ENCODE measurements at places on chromosomes 1 and 21.

DNA sequence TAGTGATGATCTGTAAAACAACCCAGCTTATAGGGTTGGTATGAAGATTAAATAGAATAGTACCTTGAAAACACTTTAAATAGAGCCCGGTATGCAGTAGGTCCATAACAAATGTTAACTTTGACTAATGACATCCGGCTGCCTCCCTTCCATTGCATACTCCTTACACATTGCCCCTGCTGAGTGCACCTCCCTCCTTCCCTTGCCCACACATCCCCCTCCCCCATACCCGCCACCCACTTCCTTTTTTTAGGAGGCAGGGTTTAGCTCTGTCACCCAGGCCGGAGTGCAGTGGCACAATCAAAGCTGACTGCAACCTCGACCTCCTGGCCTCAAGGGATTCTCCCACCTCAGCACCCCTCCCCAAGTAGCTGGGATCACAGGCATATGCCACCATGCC, 24.4 kb upstream of the ZC3H12A start:
- DNase-seq: no peak

GRCh38 chr1:234725177-234726132, 115.5 kb upstream of the IRF2BP2 start:
- no peak for DNase-seq

GRCh38 chr1:213268221-213268620, 217.2 kb downstream of the RPS6KC1 start:
- no peak for DNase-seq

- no peak for DNase-seq
Measured at GRCh38 chr21:36704281-36704957, 5.5 kb downstream of the SIM2 start.

DNA sequence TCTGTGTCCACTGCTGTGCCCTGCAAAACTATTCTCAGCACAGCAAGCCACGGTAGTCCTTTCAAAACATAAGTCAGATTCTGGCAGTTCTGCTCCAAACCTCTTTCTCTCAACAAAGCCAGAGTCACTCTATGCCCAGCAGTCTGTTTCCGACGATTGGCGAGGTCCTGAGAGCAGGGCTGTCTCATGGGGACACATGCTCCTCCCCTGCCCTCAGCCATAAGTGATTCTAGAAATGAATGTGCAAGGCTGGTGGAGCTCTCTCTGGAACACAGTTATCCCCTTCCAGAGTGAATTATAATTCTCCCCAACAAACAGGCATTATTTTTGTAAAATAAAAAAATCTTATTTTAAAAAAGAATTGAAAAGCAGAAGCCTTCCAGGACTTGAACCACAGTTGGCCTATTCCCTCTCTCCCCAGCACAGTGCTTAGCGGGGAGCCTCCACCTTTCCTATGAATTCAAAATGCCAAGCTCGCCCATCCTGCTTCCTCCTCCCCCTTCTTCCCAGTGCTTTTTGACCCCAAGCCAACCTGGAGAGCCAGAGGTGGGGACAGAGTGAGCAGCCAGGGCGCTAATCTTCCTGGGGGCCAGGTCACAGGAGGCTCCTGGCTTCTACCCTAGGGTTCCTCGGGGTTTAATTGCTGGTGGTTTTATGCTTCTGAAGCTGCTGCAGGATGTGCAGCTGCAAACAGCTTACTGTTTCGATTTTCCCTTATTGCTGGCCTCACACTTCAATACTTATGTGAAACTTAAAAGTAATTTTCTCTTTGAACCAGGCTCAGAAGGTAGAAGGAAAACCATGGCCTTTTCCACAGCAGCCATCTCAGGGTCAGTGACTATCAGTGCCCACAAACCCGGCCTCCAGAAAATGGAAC, 41.1 kb downstream of the KCNJ6 start:
- DNase-seq: no peak

GRCh38 chr1:56758135-56758534, 61.1 kb downstream of the FYB2 start:
- no peak for DNase-seq

DNA sequence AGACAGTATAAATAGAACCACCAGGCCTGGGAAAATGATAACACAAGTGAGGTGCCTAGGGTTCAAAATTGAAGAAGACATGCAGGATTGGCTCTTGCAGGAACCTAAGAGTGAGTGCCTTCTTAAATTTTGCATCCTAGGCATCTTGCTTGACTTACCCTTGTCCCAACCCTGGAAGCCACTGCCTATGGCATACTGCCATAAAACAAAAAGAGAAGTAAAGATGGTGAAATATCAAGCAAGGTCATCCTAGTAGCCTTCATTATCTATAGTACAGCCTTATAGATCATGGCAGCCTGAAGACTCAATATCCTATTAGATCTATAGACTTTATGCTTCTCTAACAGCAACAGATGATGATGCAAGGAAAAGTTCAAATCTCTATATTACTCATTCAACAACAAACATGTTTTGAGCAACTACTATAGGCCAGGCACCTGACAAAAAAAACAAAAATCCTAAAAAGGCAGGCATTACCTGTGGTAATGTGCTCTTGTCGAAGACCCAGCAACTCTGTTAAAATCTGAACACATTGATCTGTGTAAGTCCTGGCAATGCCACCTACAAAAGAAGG, 6.3 kb downstream of the AP4B1 start:
- DNase-seq: no peak

GRCh38 chr1:60129911-60130310, 56.3 kb upstream of the C1orf87 start:
- no peak for DNase-seq

DNA sequence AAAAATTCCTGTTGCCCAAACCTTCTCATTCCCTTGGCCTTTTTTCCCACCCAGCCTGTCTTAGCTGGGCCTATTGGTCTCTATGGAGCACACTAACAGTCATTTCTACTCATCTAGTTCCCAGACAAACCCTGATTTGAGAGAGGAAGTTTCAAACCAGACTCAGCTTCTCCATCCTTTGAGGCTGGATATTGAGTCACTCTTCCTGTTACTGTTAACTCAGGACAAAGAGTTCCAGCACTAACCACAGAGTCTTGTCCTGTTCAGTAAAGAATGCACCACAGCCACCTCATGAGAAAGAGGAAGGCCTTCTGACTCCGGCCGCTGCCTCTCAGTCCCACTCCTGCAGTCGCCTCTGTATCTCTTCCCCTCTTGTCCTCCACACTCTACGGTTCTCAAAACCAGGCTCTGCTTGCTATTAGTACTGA, 137.8 kb downstream of the PTPRC start:
- DNase-seq: no peak

- DNase-seq: no peak
Measured at GRCh38 chr1:227958617-227959324, 11.0 kb upstream of the WNT9A start.

- DNase-seq: no peak
Measured at GRCh38 chr1:112017183-112017582, 27.7 kb upstream of the KCND3 start.

DNA sequence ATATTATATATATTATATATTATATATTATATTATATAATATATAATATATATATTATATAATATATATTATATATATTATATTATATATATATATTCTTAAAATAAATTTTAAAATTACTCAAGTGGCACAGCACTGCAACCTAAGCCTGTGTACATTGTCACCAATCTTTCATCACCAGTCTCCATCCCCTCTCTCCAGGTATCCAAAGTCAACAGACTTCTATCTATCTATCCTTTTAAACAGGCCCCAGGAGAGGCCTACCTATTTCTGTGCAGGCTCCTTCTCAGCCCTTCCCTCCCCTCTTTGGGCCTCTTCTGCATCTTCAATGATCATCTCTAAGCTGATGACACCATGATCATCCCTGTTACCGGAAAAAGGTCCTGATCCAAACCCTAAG, 111.7 kb downstream of the RHOU start:
- DNase-seq: no peak

DNA sequence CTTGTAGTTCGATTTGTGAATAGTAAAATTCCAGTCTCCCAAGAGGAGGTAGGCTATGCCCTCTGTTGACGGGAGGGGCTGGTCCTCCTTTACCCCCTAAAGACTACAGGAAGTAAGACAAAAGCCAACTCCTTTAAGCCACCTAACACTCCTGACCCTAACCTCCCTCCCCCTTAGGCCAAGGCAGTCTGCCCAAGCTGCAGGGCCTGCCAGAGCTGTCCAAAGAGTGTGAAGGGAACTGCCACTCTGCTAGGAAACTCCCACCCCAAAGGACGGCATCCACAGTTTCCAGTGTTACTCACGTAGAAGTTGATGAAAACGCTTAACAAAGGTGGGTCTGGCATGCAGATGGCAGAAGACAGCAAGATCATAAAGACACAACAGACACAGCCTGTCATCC, 803.2 kb downstream of the PLA2G4A start:
- no peak for DNase-seq

DNA sequence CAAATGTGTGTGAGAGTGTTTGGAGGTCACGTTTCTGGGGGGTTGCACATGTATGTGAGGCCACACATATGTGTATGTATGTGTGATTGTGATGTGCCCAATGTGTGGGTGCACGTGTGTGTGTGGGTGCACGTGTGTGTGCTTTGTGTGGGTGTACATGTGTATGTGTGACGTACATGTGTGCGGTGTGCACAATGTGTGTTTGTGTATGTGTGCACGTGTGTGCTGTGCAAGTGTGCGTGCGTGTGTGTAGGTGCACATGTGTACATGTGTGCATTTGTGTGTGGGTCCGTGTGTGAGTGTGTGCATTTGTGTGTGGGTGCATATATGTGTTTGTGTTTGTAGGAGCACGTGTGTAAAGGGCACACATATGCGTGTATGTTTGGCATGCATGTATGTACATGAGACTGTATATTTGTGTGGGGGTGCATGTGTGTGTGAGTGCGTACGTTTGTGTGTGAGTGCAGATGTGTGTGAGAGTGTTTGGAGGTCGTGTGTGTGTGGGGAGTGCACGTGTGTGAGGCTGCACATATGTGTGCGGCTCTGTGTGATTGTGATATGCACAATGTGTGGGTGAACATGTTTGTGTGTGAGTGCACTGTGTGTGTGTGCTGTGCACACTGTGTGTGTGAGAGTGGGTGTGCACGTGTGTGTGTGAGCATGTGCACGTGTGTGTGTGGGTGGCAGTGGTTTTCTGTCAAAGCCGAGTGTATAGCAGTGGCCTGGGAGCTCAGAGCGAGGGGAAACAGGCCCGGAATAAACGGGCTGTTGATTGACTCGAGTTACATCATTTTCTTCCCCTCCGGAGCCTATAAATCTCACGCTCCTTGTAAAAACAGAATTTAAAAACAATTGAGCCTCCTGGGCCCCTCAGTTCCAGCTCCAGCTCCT, 132.7 kb upstream of the ARHGEF16 start:
- DNase-seq: no peak

- DNase-seq: peak; percentile 7
Measured at GRCh38 chr21:17598437-17598836, 14.3 kb downstream of the BTG3 start.

- DNase-seq: no peak
Measured at GRCh38 chr1:111756124-111756513, 418 bp downstream of the DDX20 start.

- no peak for DNase-seq
Measured at GRCh38 chr21:45029298-45029947, 45.0 kb upstream of the ADARB1 start.

- DNase-seq: no peak
Measured at GRCh38 chr1:227489572-227489971, 73.8 kb upstream of the ZNF678 start.

GRCh38 chr1:155933591-155934096, 569 bp downstream of the KHDC4 start:
- DNase-seq: no peak

DNA sequence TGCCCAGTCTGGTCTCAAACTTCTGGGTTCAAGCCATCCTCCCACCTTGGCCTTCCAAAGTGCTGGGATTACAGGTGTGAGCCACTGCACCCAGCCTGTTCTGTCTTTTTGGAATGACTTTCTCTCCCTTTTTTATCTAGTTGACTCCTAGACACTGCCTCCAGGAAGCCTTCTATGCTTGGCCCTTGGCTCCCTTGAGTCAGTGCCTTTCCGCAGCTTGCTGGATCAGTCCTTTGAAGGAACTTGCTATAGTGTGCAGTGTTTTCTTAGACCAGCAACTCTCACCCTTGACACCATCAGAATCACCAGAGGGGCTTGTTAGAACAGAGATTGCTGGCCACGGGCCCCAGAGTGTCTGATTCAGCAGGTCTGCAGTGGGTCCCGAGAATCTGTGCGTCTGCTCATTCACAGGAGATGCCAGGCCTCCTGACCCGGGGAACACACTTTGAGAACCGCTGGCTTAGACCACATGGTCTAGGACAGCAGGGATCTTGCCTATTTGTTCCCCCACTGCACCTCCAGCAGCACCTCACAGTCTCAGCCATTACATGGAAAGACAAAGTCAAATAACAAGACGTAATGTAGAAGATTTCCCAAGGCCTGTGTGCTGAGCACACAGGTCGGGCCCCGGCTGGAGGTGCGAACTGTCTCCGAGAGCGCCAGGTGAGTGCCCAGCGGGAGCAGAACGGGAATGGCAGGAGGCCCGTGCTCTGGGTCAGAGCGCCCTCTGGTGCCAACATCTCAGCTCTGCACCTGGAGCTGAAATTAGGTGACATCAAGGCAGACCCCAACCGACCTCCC, 27.4 kb upstream of the CTPS1 start:
- peak; percentile 50 for DNase-seq

DNA sequence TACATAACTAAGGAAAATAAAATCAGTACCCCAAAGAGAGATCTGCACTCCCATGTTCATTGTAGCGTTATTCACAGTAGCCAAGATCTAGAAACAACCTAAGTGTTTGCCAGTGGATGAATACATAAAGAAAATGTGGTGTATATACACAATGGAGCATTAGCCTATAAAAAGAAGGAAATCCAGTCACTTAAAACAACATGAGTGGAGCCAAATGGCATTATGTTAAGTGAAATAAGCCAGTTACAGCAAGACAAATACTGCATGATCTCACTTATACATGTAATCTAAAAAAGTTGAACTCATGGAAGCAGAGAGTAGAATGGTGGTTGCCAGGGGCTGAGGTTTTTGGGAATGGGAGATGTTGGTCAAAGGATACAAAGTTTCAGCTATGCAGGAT, 508.3 kb upstream of the B3GALT2 start:
- no peak for DNase-seq

DNA sequence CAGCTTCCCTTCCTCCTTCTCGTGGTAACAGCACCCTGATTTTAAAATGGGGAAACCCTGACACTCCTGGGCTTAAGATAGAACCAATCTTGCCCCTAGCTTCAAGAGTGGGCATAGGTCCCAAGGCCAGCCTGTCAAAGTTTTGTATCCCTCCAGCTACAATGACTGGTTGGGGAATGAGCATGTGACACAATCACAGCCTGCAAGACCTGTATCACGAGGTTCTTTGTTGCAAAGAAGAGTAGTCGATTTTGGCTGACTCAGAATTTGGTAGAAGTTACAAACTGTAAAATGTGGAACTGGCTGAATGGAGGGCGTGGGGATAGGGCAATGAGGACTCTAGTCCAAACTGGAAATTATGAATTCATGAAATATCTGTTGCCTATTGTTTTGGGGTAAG, 18.7 kb downstream of the CTSK start:
- no peak for DNase-seq

DNA sequence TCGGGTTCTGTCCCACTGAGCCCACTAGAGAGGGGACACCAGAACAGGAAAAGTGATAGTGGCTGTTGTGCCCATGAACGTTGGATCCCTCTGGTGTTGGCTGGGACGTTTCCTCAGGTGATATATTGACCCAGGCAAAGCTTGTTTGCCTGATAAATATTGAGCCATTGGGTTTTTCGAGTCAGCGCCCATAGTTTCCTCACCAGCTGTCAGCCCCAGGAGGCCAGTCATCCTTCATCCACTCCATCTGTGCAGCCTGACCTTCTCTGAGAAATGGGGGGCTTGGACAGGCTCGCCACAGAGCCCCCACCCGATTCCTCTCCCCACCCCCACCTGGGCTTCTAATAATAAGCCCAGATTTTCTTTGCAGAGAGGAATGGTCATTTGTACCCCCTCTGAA, 13.3 kb downstream of the DISP3 start:
- no peak for DNase-seq

GRCh38 chr21:28893687-28894086, 99.0 kb downstream of the LTN1 start:
- DNase-seq: no peak

All from GM12891 (cell line).